ENCODE measurements at places on chromosomes 1 and 21.

DNA sequence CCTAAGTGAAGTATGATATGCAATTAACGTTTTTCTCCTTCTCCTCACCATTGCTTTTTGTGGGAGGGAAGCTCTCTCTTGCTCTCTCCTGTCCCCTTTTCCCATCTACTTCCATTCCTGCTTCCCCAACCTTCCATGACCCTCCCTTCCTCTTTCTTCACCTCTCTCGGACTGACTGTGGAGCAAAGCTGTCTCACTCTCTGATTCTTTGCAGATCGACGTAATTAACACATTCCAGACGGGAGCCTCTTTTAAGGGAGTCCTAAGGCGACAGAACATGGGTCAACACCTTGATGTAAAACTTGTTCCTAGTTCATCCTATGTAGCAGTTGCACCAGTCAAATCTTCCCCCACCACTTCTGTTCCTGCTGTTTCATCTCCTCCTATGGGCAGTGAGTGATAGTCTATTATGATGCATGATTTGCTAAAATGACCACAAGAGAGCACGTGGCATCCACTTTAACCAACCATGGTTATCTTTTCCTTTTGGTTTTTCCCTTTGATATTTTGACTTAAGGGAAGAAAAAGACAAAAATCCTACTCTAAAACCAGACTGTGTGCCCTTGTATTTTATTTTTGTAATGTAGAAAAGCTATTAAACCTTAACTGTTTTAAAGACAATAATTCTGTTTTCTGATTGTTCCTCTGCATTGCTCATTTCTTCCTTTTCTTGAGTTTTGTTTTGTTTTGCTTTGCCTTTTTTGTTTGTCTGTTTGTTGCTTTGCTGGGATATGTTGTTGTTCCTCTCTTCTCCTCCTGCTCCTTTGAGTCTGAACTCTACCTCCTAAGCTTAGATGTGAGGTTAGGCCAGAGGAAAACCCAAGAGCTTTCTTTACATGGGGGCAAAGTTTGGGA lies 31.7 kb upstream of the LAX1 start:
- no peak for DNase-seq

DNA sequence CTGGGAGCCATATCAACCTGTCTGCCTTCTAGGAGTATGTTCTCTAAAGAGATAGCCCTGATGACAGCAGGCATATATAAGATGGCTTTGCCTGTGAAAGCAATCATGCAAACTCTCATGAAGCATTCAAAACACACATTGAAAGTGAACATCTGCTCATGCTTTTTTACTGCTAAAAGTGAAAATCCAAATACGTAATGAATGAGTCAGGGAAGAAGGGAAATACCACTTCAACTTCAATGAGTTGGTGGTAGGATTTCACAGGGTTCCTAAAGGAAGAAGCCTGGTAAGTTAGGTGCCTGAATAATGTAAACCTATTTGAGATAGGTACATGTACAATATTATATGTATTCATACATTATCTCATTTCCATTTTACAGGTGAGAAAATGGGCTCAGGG lies 50.5 kb upstream of the SLFNL1 start:
- no peak for DNase-seq

- no peak for DNase-seq
Observed at GRCh38 chr1:76862447-76862846, 4.8 kb upstream of the ST6GALNAC5 start.

GRCh38 chr1:238258510-238258909 lies 367.8 kb upstream of the ZP4 start:
- no peak for DNase-seq

DNA sequence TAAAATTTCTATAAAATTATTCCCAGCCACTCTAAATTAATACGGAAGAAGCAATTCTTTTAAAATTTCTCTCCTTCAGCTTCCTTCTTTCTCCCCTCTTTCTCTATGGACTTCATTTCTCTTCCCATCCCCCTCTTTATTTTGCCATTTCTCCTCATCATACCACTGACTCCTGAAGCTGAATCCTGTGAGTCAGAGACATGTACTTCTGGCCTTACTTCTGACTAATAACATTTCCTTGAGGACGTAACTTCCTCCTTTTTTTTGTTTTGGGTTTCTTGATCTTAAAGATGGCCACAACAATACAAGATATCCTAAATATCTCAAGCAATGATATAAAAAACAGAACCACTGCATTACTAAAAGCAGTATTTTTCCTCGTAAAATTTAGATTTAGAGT lies 63.6 kb upstream of the DENND1B start:
- no peak for DNase-seq

GRCh38 chr1:31135973-31136600 lies 70.6 kb upstream of the PUM1 start:
- DNase-seq, result no peak

GRCh38 chr1:92804721-92805201 lies 19.9 kb upstream of the EVI5 start:
- DNase-seq, result peak; percentile 81

- no peak for DNase-seq
Observed at GRCh38 chr1:197776351-197777105, 1.2 kb upstream of the DENND1B start.

DNA sequence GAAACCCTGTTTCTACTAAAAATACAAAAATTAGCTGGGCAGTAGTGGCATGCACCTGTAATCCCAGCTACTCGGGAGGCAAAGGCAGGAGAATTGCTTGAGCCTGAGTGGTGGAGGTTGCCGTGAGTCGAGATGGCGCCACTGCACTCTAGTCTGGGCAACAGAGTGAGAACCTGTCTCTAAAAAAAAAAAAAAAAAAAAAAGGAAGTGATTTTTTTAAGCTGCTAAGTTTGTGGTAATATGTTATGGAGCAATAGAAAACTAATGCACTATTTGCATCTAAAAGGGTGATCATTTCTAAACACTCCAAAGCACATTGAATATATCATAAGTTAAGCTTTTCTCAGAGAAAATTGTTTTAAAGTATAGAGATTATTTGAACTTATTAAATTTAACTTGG lies 244.8 kb upstream of the SPAG17 start:
- no peak for DNase-seq

DNA sequence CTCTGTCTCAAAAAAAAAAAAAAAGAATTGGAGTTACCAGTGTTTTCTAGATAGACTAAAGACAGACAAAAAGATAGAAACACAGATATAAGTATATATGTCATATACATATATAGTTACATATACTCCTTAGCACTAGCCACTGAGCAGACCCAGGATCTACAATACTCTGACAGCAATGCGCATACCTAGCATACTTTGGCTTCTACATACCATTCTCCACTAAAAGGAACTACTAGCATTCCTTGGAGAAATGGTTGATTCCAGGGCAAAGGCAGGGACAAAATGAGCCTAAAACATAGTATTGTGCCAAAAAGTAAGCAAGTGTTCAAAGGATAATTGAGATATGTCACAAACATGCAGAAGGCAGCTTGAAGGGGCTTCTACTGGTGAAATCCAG lies 22.7 kb downstream of the SYNJ1 start:
- no peak for DNase-seq

DNA sequence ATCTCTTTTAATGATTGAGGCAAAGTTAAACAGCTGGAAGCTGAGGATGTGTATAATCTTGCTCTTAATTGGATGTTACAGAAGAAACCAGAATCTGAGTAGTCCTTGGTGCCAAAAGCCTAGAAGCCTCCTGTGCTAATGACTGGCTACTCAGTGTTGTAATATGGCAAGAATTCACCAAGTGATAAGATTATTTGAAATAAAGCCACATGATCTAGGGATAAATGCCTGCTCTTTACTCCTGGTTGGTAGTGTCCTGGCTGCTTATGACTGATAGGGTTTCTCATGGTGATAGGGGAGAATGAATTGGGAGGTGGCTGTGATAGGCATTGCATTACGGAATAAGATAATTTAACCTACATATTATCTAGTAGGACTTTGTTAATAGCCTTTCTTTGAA lies 13.6 kb upstream of the MAB21L3 start:
- DNase-seq, result no peak

DNA sequence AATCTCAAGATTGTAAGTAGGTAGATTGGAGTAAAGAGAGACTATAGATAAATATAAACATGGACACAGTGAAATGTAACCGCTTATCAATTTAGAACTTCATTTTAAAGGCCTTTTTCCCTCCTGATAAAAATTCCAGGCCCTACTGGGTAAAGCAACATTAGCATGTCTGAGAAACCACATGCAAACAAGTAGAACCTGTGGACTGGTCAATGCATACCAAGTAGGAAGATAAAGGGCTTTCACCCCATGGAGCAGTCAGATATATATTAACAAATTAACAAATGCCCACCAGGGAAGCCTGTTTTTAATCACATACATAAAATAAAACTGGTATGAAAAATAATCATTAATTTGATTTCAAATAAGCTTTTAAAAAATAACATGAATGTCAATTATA lies 8.1 kb downstream of the DPH5 start:
- DNase-seq, result no peak

DNA sequence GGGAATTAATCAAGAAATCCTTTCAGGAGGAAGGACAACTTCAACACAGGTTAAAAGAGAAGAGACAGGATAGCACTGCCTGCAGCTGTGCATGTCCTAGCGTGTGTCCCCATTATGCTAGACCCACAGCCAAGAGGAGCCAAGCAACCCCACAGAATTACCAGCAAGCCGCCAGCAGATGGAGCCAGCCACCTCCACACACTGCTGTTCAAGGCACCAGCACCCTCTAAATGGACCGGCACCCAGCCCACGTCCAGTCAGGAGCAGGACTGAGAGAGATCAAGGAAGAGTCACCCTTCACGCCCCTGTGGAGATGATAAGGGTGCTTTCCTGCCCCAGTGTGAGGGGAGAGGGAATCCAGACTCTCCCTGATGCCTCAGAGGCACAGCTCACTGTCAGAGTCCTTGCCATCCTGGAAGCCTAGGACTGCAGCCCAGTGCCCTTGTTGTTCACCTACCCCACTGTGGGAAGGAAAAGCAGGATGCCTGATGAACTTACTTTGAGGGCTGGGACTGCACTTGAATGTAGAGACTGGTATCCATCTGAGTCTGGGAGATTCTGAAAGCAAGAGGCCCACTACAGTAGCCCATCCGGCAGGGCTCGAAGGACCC lies 37.1 kb upstream of the CTTNBP2NL start:
- peak; percentile 76 for DNase-seq

- DNase-seq, result no peak
Observed at GRCh38 chr1:154386643-154387352, 18.3 kb upstream of the IL6R start.

DNA sequence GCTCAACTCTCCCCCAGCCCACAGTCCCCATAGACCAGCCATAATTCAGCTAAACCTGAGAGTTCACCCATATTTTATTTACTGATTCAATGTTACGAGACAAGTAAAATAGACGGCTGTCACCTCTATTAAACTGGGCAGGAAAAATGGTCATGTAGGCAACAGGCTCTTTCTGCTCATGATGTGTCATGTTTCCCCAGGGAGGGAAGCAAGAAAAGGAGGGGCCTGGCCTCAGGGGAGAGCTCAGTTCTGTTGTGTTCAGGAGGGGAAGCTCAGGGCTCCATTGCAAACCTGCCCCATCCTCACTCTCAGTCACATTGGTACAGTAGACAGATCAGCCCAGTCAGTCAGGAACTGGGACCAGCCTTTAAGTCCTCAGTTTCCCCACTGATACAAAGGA lies 12.8 kb downstream of the GRIK3 start:
- no peak for DNase-seq

DNA sequence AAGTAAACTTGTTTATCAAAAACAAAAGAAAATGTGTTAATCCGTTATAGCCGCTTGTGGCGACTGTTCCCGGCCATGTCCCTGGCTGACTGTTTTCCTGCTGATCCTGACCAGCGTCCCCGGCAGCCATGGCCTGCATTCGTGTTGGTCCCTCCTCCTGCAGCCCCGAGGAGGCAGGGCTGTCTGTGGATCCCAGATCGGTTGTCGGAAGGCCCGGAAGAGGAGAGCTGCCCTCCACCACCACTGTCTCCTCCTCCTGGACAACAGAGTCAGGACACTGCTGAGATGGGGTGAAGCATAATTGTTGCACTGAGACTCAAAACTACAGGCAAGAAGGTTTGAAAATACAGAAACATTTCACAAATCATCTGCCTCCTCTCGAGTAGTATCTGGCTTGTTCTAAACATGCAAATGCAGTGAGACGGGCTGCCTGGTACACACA lies 3.6 kb upstream of the MXRA8 start:
- DNase-seq, result no peak

GRCh38 chr1:229223498-229223897 lies 47.4 kb upstream of the RAB4A start:
- no peak for DNase-seq

GRCh38 chr1:218735436-218736032 lies 390.4 kb downstream of the TGFB2 start:
- no peak for DNase-seq

DNA sequence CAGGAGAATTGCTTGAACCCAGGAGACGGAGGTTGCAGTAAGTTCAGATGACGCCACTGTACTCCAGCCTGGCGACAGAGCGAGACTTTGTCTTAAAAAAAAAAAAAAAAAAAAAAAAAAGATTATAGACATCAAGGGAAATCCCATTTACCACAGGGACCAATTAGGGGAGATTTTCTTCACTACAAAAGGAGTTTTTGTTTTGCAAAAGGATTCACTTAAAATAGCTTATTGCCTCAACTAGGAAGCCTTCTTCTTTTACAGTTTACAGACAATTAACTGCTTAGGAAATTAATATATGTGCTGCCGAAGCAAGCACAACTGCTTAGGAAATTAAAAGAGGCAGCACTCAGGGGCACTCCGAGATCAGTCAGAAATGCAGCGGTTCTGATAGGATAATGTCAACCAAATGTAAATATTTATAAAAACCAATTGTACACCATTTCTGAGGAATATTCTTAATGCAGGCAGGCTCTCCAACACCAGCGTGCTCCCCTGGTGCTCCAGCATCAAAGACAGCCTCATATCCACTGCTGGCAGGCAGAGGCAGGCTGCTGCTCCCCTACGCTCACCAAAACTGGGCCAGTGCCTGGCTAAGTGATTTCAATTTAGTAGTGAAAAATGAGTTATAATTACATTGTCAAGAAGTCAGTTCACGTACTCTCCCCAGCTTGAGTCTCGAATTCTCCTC lies 107.9 kb upstream of the RAB4A start:
- no peak for DNase-seq

DNA sequence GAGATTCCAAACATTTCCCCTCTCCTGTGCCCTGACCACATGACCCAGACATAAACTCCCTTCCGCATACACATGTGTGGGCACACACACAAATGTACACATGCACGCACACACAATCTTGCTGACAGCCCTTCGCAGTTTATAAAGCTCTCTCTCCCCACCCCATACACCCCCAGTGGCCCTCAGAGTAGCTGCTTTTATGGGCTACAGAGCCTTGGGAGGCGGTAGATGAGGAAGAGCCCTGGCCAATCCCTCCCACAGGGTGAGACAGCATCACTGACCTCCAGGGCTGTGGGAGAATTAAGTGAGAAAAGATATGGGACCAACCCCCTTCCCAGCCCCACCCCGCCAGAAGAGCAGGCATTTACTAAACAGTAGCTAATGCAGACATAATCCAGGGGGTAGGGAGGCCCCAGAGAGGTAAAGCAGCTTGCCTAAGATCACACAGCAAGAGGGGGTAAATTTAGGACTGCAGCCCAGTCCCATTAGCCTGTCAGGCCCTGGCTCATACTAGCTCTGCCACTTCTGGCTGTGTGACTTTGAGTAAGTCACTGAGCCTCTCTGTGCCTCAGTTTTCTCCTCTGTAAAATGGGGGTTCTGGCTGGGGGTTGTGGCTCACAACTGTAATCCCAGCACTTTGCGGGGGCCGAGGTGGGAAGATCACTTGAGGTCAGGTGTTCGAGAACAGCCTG lies 5.1 kb downstream of the SDC3 start:
- no peak for DNase-seq

All from HEK293T (cell line).